ENCODE measurements at places on chromosomes 11 and 22.

GRCh38 chr11:128645968-128646367 lies 47.9 kb upstream of the FLI1 start:
- DNase-seq, result no peak

DNA sequence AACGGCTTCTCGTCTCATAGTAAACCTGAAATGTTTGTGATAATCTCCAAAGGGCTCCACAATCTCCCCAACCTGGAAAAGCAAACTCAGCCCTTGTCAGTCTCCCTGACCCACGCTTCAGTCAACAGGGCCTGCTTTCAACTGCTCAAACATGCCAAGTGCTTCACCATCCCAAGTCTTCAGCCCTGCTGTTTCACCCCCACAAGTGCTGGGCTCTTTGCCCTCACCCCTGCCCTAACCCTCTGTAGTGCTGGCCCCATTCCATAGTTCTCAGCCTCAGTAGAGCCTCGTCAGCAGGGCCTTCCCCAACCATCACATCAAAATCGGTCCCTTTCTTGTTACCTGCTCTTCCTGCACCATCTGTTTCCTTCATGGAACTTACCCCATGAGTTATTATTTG lies 43.4 kb upstream of the NFRKB start:
- no peak for DNase-seq

DNA sequence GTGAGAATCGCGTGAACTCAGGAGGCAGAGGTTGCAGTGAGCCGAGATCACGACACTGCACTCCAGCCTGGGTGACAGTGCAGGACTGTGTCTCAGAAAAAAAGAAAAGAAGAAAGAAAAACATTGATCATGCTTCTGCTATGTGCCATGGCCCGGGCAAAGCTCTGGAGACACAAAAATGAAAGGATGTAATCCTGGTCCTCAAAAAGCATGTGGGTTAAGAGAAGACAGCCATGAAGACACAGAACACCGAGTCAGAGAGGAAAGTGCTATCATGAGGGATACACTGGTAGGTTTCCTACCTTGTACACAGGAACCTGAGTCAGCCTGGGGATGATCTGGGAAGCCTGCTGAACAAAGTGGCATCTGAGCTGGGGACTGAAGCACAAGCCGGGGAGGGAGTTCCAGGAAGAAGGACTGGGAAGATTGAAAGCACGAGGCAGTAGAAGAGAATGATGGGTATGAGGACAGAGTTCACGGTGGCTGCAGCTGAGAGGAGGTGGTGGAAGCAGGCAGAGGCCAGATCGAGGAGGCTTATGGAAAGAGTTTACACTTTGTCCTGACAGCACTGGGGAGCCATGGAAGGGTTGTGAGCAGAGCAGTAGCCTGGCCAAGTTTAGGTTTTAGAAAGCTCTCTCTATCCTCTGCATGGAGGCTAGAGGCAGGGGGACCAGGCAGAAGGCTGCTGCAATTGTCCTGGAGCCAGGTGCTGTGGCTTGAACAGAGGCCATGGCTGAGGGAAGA lies 9.9 kb upstream of the MAFF start:
- DNase-seq, result no peak

DNA sequence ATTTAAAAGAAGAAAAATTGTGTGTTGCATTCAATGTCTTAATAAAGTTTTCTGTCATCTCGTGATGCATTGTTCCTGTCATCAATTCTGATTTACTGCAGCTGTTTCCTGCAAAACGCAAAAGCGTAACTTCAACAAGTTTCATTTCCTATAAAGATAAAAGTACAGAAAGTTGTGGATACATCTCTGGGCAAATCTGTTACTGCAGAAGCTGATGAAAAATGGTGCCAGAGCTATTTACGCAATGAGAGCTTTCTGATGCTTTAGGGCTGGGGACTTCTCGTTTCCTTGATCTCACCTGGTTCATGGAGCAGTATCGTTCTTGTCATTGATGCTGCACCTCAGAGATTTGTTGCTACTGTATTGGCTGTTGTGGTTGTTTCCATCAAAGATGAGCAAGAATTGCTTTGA lies 15.5 kb upstream of the MS4A12 start:
- no peak for DNase-seq

GRCh38 chr11:134250246-134250645 lies 2.9 kb downstream of the THYN1 start:
- no peak for DNase-seq

- DNase-seq, result no peak
These were observed 8.6 kb downstream of the TAB1 start for GRCh38 chr22:39408173-39408572.

DNA sequence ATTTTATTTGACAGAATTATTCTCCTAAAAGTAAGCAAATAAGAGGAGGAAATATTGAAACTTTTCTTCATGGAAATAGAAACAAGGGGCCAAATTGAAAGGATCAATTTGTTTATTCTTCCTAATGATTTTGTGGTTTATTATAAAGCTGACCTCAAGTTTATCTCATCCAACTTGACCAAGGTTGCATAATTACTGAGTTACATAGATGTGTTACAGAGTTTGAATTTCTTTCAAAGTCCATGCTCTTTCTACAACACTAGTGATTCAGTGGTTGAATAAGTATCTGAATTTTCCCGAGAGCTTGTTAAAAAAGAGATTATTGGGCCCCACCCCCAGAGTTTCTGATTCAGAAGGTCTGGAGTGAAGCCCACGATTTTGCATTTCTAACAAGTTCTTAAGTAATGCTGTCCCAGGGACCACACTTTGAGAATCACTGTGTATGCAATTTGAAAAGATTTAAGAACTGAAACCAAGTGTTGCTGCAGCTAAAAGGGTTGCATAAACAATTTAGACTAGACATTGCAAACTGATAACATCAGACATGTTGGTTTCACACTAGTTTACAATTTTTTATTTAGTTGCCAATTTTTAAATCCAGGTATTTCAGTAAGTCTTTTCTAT lies 485.7 kb upstream of the ANO5 start:
- no peak for DNase-seq

- DNase-seq, result no peak
These were observed 50.8 kb downstream of the FLRT1 start for GRCh38 chr11:64086258-64087123.

GRCh38 chr11:101521821-101522220 lies 62.0 kb downstream of the TRPC6 start:
- DNase-seq, result no peak

GRCh38 chr11:128701086-128701485 lies 7.2 kb downstream of the FLI1 start:
- DNase-seq, result no peak

GRCh38 chr11:130629039-130629438 lies 180.6 kb downstream of the ADAMTS15 start:
- no peak for DNase-seq

DNA sequence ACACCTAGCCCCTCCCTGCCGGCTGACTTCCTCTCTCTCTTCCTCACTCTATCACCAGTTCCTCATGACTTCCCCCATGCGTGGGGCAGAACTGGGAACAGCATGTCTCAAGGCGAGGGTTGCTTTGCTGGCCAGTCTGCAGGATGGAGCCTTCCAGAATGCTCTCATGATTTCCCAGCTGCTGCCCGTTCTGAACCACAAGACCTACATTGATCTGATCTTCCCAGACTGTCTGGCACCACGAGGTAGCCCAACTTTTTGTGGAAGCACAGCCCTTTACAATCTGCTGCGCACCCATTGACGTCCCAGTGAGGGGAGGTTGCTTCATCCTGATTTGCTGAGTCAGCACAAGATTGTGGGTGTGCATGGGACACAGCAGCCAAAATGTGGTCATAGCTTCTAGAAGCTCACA lies 8.6 kb downstream of the TCN2 start:
- no peak for DNase-seq

GRCh38 chr11:44024977-44025376 lies 22.8 kb upstream of the ACCSL start:
- DNase-seq, result no peak

GRCh38 chr11:46381048-46381818 lies at the start of gene MDK:
Gene MDK, plus strand, starts transcription at chr11:46381669. Its CDS starts 389 bp downstream, at chr11:46382058.
- DNase-seq, result no peak

GRCh38 chr11:116082256-116082655 lies 578.0 kb upstream of the CADM1 start:
- no peak for DNase-seq

GRCh38 chr11:128490092-128490491 lies 97.3 kb downstream of the ETS1 start:
- no peak for DNase-seq

- no peak for DNase-seq
These were observed 11.2 kb downstream of the FOLR1 start for GRCh38 chr11:72203163-72203562.

DNA sequence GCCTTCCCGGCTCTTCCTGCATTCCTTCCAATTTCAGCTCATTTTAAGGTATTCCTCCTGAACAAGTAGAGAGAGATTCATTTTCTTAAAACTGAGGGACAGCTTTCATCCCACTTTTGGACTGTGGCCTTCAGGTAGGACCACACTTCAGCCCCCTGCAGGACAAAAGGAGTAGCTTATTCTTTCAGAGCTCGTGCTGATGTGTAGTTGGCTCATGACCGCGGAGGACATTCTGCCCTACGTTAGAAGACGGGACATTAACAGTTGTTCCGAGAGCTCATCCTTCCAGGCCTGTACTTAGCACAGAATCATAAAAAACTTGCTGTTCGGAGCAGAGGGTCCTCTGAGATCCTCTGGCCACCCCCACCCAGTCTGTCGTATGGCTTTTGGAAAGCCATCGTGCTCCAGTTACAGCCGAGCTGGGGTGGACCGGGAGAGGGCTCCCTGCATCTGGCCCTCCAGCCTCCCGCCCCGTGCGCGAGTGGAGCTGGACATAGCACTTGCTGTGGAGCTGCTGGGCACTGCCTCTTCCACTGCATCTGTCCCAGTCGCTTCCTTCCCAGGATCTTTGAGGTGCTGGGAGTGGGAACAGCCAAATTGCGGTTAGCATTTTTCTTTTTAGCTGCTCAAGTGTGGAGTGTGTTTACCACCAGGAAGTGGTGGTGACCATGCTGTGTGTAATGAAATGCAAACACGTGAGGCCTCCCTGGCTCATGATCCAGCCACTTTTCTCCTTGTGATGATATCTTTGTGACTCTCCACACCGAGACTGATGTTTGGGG lies 250.3 kb downstream of the TBC1D22A start:
- DNase-seq, result no peak

GRCh38 chr11:88151709-88152265 lies 23.5 kb downstream of the RAB38 start:
- DNase-seq, result no peak

GRCh38 chr11:68727783-68728182 lies 23.5 kb downstream of the TESMIN start:
- DNase-seq, result no peak

- no peak for DNase-seq
These were observed 71.3 kb downstream of the PPP2R1B start for GRCh38 chr11:111694851-111695250.

DNA sequence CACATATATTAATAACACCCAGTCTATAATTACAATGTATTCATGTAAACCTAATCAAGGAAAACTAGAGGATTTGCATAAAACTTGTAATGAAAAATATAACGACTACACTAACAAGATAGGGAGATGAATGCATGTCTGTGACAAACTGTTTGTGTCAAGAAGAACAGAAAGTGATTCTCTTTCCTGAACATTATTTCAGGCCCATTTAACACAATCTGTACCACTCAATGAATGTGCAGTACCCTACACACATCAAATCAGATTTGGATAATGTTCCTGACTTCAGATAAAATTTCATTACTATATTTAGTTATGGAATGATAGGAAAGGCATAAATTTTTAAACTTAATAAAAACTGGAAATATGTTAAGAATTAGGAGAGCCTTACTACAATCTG lies 93.1 kb downstream of the CADM1 start:
- DNase-seq, result no peak

DNA sequence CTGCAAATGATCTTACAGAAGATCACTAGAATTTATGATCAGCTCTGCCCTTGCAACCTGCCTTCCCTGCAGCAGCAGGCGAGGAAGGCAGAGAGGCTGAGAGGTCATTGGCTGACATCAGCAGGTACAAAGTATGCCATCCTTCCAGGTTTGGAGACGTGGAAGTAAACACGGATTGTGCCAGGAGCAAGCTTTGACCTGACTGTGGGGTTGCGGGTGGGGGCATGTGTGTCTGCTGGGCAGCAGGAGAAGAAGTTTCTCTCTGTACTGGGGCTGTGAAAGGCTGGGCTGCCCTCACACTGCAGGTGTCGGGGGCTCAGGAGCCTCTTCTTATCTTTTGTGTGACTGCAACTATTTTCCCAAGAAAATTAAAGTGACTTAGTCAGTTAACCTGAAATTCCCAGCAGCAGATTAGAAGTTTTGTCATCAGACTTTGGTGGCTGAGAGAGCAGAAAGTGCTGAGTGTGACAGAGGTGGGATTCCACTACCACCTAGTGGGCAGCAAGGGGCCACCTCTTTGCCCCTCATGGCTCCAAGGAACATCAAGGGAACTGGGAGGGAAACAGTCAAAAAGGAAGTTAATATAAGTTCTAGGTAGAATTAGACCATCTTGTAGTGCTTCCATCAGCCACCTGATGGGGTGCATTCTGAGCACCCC lies 565.9 kb downstream of the ETS1 start:
- no peak for DNase-seq

DNA sequence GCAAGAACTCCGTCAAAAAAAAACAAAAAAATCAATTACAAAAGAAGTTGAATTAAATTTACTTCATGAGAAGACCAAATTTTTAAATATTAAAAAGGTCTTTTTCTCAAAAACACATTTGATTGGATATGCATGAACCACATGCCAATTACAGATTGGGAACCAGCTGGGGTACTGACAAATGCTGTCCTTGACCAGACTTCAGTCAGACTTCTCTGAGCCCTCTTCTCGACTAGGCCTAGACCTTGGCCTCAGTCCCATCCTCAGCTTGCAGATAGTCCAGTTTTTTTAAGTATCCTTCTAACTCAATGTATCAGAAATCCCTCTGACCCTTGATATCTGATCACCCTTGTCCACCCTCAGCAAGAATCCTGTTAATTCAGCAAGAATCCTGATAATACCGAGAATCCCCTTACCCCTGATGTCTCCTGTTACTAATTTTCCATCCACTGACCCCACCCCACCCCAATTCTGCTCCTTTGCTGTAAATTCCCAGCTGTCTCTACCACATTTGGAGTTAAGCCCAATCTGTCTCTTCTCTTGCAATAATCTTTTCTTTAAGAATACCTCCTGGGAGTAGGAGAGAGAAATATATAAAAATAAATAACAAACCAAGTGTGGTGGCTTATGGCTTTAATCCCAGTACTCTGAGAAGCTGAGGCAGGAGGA lies 30.9 kb downstream of the OR4D9 start:
- DNase-seq, result no peak

Measured in activated CD4-positive, alpha-beta T cell treated with anti-CD3 and anti-CD28 coated beads, Interleukin-2, Interleukin-4, amounts not matched to agents 100 ng/mL and 50 ng/mL, durations not matched to agents 16 hours and 8 hours (primary cell).